ENCODE measurements at places on chromosomes 6 and 20. TPM values are rescaled to one million over a fixed set of nuclear protein-coding genes. Genes with fewer than 3 reads are reported as not detected.

Gene CD24
- total RNA-seq: under 0.01 TPM

Gene GRM1
- total RNA-seq: not detected

Gene OR2H1
- not detected for total RNA-seq

Gene TUBE1
- 21.0 TPM for total RNA-seq

Gene DDO
- total RNA-seq: 2.1 TPM

Gene SLC24A3
- 1.2 TPM for total RNA-seq

Gene TNFRSF21
- total RNA-seq: 12.1 TPM

Gene ENPP4
- total RNA-seq: not detected

Gene JPH2
- 1.4 TPM for total RNA-seq

Gene SLC17A1
- not detected for total RNA-seq

Gene PFDN4
- 33.7 TPM for total RNA-seq

Gene PRSS16
- 2.8 TPM for total RNA-seq

Gene PRPH2
- 2.7 TPM for total RNA-seq

Gene TAF11
- total RNA-seq: 24.1 TPM

Gene C4B
- total RNA-seq: 6.6 TPM

Gene MDC1
- total RNA-seq: 16.4 TPM

Gene VSTM2L
- 12.9 TPM for total RNA-seq

Gene RPRD1B
- total RNA-seq: 17.2 TPM

Gene TAGAP
- not detected for total RNA-seq

Gene KCNB1
- not detected for total RNA-seq

Gene COL11A2
- total RNA-seq: under 0.01 TPM

Gene SLC12A5
- total RNA-seq: 0.18 TPM

Gene SLC18B1
- 7.5 TPM for total RNA-seq

Gene TULP1
- total RNA-seq: not detected

Data from myometrial cell (primary cell).